ENCODE measurements at places on chromosomes 7 and 10. TPM values are rescaled to one million over a fixed set of nuclear protein-coding genes. Genes with fewer than 3 reads are reported as not detected.

DNA sequence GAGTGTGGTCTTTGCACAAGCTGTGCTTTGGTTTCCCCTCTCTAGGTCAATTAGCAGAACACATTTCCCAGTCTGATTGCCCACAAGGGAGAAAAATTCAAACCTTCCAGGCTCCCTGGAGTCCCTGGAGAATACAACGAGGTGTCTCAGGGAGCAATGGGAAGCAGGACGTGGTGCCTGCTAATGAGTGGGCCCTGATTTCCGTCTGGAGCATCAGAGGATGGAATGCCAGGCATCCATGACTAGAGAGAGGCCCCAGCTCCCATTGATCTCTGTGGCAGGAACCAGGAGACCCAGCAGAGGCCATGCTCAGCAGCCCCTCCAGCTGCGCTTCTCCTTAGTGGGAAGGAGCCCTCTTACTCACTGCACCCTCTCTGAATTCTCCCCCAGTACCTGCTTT lies 33.2 kb upstream of the TLX1 start:
- no peak for DNase-seq

Gene SLC39A12
- total RNA-seq = not detected

DNA sequence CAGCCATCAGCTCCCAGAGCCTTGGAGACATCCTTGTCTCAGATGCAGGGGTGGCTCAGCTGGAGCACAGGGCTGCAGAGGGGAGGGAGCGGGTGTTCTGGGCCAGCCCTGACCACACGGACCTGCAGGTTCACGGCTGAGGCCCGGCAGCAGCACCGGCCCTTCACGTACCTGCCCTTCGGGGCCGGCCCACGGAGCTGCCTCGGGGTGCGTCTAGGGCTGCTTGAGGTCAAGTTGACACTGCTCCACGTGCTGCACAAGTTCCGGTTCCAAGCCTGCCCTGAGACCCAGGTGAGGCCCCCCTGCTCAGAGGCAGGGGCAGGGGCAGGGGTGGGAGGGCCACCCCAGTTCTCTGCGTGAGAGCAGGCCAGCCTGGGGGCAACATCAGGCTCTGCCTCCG lies 45.2 kb downstream of the PARP12 start:
- DNase-seq = no peak

GRCh38 chr10:13347043-13347499 lies 1.0 kb downstream of the SEPHS1 start:
- DNase-seq = no peak

DNA sequence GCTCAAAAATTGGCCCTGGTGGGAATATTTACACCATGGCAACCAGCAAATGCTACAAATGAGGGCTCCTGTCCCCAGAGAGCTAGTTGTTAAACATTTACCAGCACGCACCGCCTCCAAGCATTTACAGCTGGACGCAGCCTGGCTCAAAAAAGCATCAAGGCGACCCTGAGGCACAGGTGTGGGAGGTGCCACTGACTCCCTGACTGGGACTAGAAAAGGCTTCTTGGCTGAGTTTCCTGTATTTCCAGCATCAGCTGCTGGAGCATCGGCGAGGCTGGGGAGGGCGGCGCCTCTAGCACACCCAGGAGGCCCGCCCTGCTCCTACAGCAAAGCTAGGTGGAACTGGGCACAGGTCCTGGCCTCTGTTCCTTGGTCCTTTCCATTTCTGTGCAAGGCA lies 43.5 kb upstream of the ZRANB1 start:
- DNase-seq = no peak

Gene IL15RA
- 11.6 TPM for total RNA-seq

DNA sequence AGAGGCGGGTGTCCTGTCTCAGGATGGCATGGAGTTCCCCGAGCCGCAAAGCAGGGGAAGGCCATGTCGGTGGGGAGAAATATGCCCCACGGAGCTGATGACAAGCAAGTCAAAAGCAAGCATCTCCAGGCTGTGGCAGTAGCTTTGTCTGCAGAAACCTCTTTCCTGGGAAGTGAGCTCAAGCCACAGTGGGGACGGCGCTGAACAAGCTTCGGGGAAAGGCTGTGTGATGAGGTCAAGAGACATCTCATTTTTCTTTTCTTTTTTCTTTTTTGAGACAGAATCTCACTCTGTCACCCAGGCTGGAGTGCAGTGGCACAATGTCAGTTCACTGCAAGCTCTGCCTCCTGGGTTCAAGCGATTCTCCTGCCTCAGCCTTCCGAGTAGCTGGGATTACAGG lies 62.6 kb downstream of the ELFN1 start:
- no peak for DNase-seq

- no peak for DNase-seq
Measured at GRCh38 chr10:93852476-93853095, 41.2 kb upstream of the SLC35G1 start.

Gene UMAD1
- 13.3 TPM for total RNA-seq

- DNase-seq = no peak
Measured at GRCh38 chr7:25895792-25896171, 256.2 kb upstream of the NFE2L3 start.

Gene CLIP2
- total RNA-seq = 7.5 TPM

Gene RNF32
- 0.30 TPM for total RNA-seq
